ENCODE measurements at places on chromosomes 4 and X.
A peak's percentile ranks its signal among the peaks of the same experiment; 100 is the strongest.

DNA sequence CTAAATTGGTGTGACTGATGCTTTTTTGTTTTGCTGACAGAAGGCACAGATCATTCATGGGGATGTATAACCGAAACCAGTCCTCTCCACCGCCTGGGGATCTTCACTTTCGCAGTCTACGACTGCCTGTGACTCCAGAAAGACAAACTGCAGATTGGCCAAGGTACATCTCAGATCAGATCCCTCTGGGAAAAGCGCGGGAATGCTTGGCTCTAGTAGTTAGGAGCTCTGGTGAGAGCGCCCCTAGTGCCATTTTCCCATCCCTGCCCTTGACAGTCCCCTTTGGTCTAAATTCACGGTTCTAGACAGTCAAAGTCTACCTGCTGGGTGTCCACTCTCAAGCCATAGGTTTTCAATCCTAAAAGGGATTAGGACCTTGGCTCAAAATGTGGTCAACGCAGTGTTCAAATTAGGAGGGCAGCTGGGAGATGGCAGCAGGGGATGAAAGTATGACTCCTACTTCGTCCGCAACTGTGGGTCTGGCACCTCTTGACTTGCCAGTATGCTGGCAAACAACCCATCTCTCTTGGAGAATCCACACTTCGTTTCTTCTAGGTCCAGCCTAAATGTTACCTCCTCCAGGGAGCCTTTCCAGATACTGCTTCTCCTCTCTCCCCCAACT, 6.9 kb upstream of the HAND2 start:
- DNase-seq = no peak

DNA sequence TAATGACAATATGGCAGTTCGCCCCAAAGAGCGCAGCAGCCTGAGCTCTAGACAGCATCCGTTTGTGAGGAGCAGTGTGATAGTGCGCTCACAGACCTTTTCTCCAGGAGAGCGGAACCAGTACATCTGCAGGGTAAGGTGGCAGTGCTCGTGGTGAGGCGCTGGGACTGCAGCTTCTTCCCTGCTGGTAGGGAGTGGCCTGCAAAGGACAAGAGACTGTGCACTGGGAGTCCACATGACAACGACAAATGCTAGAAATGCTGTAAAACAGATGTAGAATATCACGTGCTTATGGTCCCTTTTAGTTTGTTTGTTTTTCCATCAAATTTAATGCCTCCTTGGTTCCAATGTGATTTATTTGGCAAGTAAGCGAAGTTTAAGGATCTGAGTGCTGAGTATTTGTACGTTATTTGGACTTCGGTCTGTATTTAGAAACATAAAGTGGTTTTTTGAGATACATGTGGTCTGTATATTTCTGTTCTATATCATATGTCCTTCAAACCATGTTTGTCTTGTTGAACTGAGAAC, 35.8 kb downstream of the CLDN22 start:
- DNase-seq = no peak

GRCh38 chrX:42975906-42976305, 197.9 kb upstream of the PPP1R2C start:
- no peak for DNase-seq

DNA sequence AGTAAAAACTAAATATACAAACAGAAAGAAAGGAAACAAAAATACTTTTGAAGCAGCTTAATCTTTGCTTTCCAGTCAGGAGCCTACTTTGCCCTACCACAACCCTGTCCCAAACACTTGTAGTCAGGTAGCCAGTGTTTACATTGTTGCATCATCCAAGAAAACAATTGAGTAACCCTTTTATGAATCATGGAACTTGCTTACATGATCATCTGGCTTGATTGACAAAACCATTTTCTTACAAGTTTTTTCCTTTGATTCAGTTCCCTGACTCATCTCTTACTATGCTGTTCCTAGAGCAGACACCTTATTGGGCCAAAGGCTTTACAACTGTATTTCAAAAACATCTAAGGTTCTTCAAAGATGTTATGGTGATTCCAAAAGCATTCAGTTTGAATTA, 740.1 kb downstream of the KLHL13 start:
- no peak for DNase-seq

- no peak for DNase-seq
Measured at GRCh38 chr4:142128529-142128928, 492.1 kb downstream of the IL15 start.

DNA sequence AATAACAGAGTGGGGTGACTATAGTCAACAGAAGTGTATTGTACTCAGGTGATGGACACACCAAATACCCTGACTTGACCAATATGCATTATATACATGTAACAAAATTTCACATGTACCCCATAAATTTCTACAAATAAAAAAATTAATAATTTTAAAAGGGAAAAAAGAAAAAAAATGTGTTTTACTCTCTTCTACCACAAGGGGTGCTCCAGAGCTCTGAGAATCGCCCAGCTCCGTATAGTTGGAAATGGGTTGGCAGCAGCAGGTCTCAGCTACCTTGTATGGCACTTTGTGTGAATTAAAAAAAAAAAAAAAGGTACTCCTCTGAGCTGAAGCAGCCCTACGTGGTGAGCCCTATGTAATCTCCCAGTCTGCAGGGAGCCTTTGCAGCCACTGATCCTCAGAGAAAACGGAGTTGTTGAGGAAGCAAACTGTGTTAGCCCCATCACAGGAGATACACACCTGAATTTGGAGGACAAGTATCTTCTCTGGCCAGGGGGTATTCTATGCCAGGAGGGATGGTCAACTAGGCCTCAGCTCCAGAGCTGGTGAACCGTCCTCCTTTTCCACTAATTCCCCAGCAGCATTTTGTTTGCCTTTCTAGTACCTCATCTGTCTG, 17.2 kb upstream of the POLA1 start:
- peak; percentile 11 for DNase-seq

- DNase-seq = no peak
Measured at GRCh38 chr4:94870146-94870545, 112.4 kb downstream of the BMPR1B start.

DNA sequence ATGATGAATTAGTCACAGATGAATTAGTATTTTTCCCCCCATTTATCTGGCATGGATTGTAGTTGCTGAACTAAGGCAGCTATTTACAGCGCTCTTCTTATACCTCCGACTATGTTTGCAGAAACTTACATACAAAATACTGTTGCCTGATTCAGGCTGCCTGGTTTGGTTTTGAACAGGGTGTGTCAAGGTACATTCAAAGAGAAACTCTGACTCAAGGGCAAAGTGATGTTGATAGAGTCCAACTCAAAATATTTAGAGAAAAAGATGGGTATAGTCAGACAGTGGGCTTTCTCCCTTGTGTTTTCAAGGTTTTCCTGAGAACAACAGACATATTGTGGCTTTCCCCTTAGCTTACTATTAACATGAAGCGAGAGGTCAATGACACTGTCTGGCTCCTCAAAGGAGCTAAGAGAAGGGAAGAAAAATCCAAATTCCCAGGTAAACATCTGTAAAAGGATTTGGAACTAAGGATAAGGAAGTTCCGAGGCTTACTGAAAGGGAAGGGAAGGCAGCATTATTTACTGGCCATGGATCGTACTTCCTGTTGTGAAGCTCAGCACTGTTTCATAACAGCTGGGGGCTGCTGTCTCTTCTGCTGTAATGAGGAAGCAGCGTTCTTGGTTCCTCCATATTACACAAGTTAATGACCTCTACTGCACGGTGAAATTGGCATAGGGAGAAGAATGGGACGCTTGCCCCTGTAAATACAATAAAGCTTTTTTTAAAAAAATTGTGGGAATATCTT, 30.9 kb downstream of the FAM9C start:
- no peak for DNase-seq

DNA sequence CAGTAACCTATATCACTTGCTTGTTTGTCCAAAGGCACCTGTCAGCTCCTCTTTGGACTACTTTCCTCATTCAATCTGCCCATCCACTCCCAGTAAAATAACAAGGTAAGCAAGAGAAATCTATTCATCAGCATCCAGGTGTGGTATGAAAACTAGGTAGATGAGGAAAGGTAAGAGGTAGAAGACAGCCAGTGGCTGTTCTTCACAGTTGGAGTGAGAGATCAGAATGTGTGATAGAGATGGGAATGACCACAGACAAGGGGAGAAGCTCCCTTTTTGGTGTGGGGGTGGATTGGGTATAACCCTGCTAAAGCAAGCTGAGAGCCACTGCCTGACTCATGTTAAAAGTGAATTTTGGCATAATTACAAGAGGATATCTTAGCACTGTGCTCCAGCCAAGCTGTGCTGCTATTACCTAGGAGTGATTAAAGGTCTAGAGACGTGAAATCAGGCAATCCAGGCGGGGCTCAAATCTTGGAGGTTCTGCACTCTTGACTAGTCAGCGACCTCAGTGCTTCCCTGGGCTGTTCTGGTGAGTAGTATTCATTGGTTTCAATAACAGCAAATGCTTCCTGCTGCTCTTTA, 28.1 kb upstream of the RASL11B start:
- no peak for DNase-seq

Measured in activated CD8-positive, alpha-beta T cell treated with anti-CD3 and anti-CD28 coated beads for 36 hours (primary cell).